ENCODE measurements at places on chromosomes 5 and 9.

GRCh38 chr5:94782383-94782782, 163.9 kb downstream of the SLF1 start:
- H3K36me3 ChIP-seq = no peaks in the 10 kb centered on the region
- H3K4me1 ChIP-seq = no peaks in the 10 kb centered on the region
- peaks cover 50% of the 10 kb centered on the region for H3K27me3 ChIP-seq
- no peak for DNase-seq
- H3K4me3 ChIP-seq = no peak overlapping the region

GRCh38 chr9:15192856-15193255, 114.2 kb downstream of the TTC39B start:
- no peaks in the 10 kb centered on the region for H3K27me3 ChIP-seq
- peaks cover 16% of the 10 kb centered on the region for H3K4me1 ChIP-seq
- H3K27ac ChIP-seq = no peak overlapping the region
- no peak overlapping the region for H3K4me3 ChIP-seq

GRCh38 chr5:24621792-24622191, 23.0 kb downstream of the CDH10 start:
- H3K27me3 ChIP-seq = no peaks in the 10 kb centered on the region
- H3K4me1 ChIP-seq = no peaks in the 10 kb centered on the region
- no peak overlapping the region for H3K4me3 ChIP-seq
- H3K36me3 ChIP-seq = no peaks in the 10 kb centered on the region
- H3K27ac ChIP-seq = no peak overlapping the region
- no peak for DNase-seq

DNA sequence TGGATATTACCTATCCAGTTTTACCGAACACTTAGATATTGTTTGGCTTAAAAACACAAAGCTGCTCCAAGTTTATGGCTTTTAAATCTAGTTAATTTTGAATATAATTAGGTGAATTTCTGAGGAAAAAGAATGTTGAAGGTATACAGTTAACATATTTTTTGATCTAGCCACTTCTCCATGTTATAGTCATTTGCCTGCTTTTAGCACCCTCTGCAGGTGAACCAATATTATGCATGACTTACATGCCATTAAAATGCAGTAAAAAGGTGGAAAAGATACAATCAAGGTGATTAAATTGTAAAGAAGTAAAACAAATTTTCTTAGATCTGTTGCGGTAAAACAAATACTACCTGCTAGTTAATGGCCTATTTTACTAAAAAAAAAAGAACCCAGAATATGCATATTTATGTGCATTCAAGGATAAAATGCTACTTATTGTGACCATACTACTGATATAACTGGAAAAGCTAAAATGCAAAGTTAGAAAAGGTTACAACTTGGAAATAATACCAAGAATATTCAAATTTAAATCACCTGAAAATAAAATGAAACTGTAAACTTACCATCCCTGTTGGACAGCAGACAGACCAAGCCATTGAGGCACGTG, 132.1 kb downstream of the AP3B1 start:
- H3K36me3 ChIP-seq = peaks cover 20% of the 10 kb centered on the region
- H3K4me3 ChIP-seq = no peak overlapping the region
- no peaks in the 10 kb centered on the region for H3K27me3 ChIP-seq
- peaks cover 3% of the 10 kb centered on the region for H3K4me1 ChIP-seq

DNA sequence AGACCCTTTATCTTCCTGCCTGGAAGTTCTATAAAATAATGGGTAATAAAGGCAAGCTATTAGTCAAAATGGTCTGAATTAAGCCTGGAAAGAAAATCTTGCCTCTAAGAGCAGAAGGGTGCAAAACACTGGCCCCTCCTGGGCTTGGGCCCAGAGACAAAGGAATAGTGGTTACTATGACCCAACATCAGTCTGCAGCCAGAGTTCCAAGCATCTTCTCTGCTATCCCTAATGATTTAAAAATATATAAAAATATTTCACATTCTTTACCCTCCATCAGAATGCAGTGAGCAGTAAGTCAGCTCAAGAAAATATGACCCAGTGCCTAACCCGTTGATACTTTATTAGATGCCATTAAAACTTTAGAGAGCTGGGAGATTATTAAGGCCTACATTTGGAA, 14.7 kb downstream of the TNFAIP8 start:
- no peaks in the 10 kb centered on the region for H3K27me3 ChIP-seq
- H3K36me3 ChIP-seq = peaks cover 52% of the 10 kb centered on the region
- H3K4me1 ChIP-seq = peaks cover 63% of the 10 kb centered on the region
- no peak overlapping the region for H3K4me3 ChIP-seq
- no peak overlapping the region for H3K27ac ChIP-seq
- DNase-seq = no peak

DNA sequence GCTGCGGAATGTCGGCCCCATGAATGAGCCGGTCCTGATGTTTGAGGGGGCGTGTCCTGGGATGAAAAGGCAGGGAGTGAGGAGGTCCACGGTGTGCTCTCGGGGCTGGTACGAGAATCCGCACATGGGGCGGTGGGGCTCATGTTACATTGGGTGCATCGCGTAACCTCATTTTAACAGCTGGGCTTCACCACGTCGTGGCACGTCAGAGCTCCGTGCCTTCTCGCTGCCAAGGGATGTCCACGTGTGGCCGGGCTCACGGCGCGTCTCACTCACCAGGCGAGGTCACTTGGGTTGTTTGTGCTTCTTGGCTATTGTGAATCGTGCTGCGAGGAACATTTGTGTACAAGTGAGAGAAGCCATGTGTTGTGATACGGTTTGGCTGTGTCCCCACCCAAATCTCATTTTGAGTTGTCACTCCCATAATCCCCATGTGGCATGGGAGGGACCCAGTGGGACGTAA, 29.1 kb upstream of the IRX4 start:
- no peaks in the 10 kb centered on the region for H3K27me3 ChIP-seq
- no peaks in the 10 kb centered on the region for H3K4me1 ChIP-seq
- no peak overlapping the region for H3K27ac ChIP-seq
- no peaks in the 10 kb centered on the region for H3K36me3 ChIP-seq
- no peak for DNase-seq
- H3K4me3 ChIP-seq = no peak overlapping the region

GRCh38 chr9:89278997-89279739, 31.8 kb upstream of the CKS2 start:
- H3K27ac ChIP-seq = no peak overlapping the region
- H3K27me3 ChIP-seq = peaks cover 26% of the 10 kb centered on the region
- H3K4me3 ChIP-seq = peak overlapping the region; percentile 12
- peaks cover 21% of the 10 kb centered on the region for H3K4me1 ChIP-seq

DNA sequence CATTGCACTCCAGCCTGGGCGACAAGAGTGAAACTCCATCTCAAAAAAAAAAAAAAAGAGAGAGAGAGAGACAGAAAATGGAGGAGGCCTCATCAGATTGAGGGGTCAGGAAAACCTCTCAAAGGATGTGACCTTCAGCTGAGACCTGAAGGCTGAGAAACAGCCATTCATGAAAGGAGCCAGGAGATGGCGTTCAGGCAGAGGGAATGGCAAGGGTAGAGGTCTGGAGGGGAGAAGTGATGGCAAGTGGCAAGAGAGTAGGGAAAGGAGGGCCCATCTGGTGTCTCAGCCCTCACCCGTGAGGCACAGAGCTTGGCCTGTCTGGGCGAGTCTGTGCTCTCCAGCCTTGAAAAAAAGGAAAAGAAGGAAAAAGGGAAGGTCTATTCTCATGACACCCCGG, 17.0 kb downstream of the CAMK2A start:
- DNase-seq = no peak
- no peaks in the 10 kb centered on the region for H3K36me3 ChIP-seq
- H3K27me3 ChIP-seq = peaks cover 2% of the 10 kb centered on the region
- H3K4me3 ChIP-seq = no peak overlapping the region
- H3K4me1 ChIP-seq = no peaks in the 10 kb centered on the region

DNA sequence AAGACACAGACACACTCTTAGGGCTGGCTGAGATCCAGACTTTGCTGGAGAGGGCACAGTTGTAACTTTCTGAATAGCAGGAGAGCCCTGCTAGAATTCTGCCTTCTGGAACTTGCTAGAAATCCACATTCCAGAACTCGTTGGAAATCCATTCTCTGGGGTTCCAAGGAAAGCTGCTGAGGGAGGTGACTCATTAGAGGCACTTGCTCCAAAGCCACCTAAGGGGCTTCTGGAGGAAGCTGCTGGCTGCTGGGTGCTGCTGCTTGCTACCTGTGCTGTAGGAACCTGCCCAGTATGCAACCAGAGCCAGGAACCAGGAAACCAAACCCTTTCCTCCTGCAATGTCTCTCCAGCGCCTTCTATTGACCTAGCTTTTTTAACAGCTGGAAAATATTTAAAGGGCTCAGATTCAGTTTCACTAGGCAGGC, 4.1 kb upstream of the TLE4 start:
- no peak for DNase-seq
- no peaks in the 10 kb centered on the region for H3K36me3 ChIP-seq
- peaks cover 11% of the 10 kb centered on the region for H3K4me1 ChIP-seq
- no peak overlapping the region for H3K27ac ChIP-seq

GRCh38 chr9:78006734-78007133, 24.9 kb downstream of the GNAQ start:
- no peak overlapping the region for H3K27ac ChIP-seq
- peaks cover 23% of the 10 kb centered on the region for H3K36me3 ChIP-seq
- no peak for DNase-seq
- H3K4me3 ChIP-seq = no peak overlapping the region

GRCh38 chr5:15501091-15501791, 1.3 kb downstream of the FBXL7 start:
- peaks cover 26% of the 10 kb centered on the region for H3K27me3 ChIP-seq
- no peak overlapping the region for H3K27ac ChIP-seq
- no peaks in the 10 kb centered on the region for H3K36me3 ChIP-seq
- H3K4me1 ChIP-seq = no peaks in the 10 kb centered on the region

DNA sequence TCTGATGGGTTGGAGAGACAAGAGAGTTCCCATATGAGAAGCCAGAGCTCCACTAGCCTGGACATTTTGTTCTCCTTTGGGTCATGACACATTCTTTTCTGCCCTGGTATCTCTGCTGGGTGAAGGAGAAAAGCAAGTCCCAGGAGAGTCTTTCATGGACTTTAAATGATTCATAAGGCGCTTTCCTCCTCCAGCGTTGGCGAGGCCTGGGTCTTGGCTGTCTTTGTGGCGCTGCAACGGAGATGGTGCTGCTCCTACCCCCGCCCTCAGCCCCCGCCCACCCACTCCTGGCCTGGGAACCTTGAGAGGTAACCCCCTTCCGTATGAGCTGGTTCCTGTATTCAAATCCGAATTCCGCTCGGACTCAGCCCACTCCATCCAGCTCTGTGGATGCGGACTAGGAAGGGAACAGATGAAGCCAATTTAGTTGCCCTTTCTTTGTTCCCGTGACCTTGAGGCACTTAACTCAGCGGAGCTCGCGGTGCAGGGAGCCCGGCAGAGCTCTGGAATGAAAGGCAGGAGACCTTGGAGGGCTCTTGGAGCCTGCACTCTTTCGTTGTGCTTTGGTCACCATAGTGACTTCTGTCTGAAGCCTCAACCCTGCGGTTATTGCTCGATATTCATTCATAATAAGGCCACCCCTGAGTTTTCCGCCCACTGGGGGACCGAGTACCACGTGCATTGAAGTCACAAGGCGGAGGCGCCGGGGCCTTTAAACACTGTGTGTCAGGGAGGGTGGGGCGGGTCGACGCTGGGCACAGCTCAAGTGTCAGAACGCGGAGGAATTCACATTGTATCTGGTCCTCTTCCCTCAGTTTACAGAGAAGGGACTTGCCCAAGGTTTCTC, 14.0 kb upstream of the PWWP2A start:
- H3K27me3 ChIP-seq = no peaks in the 10 kb centered on the region
- H3K4me3 ChIP-seq = no peak overlapping the region
- H3K4me1 ChIP-seq = no peaks in the 10 kb centered on the region

DNA sequence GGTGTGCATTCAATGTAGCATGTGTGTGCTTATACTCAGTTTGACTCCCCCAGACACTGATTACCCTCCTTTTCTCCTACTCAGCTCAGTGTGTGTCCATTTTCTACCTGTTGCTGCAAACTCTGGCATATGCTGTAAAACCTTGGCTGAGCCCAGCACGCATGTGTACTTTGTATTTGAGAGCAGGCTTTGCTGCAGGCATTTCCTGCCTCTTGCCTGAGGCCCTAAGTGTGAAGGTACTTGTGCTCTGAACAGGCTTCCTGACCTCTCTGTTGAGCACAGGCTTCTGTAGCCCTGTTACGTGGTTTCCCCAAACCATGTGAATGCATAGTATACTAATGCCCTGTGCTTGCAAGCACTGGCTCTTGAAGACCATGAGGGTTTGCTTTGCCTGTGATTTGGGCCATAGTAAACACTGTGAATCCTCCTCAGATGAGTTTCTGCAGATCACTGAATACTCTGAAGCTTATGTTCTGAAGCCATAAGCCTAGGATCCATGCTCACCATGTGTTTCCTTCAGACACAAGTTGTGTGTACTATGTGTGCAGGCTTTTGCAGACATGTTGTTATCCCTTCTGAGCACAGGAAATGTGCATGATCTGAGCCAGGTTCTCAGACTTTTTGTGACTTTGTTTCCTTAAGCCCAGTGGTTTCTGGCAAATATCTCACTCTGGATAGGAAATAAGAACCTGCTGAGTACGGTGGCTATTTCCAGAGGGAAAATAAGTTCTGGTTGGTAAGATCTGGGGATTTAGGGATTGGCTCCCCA, 124.9 kb upstream of the RUSC2 start:
- no peak for DNase-seq
- H3K27ac ChIP-seq = no peak overlapping the region
- H3K36me3 ChIP-seq = no peaks in the 10 kb centered on the region
- no peaks in the 10 kb centered on the region for H3K27me3 ChIP-seq
- no peak overlapping the region for H3K4me3 ChIP-seq

DNA sequence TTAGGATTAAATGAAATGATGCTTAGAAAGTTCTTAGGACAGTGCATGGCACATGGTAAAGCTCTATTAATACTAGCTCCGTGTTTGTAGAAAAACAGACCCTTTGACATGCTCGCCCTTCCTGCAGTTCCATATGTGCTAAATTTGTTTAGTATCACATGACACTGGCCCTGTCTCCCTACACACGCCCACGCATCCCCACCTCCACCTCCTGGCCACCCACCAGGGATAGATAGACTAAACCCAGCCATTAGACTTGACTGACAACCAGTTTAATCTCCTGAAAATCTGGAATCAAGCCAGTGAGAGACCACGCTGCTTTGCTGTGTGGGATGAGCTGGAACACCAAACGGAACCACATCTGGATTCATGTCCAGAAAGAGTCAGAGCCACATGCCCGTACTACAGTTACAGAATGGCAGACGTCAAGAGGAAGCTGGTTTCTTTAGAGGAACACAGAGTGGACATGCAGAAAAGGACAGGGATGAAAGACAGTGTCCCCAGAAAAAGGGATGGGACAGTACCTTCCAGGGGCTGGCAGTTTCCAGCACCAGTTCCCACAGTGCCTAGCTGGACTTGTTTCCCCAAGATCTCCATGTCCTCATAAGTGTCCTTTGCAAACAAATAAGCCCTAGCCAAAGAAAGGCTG, 186.1 kb downstream of the PDZD2 start:
- no peaks in the 10 kb centered on the region for H3K36me3 ChIP-seq
- peaks cover 5% of the 10 kb centered on the region for H3K27me3 ChIP-seq
- H3K4me1 ChIP-seq = peaks cover 3% of the 10 kb centered on the region
- no peak overlapping the region for H3K4me3 ChIP-seq

- no peak for DNase-seq
- peaks cover 9% of the 10 kb centered on the region for H3K27me3 ChIP-seq
- no peak overlapping the region for H3K4me3 ChIP-seq
- H3K36me3 ChIP-seq = no peaks in the 10 kb centered on the region
These were observed 125.0 kb upstream of the APC start for GRCh38 chr5:112612663-112613062.
